ENCODE measurements at places on chromosomes 6 and 20. TPM values are rescaled to one million over a fixed set of nuclear protein-coding genes. Genes with fewer than 3 reads are reported as not detected.

GRCh38 chr20:57056651-57057050 is 209.8 kb downstream of the BMP7 start:
- no peak for DNase-seq

The CAGE1 gene
- not detected for total RNA-seq

DNA sequence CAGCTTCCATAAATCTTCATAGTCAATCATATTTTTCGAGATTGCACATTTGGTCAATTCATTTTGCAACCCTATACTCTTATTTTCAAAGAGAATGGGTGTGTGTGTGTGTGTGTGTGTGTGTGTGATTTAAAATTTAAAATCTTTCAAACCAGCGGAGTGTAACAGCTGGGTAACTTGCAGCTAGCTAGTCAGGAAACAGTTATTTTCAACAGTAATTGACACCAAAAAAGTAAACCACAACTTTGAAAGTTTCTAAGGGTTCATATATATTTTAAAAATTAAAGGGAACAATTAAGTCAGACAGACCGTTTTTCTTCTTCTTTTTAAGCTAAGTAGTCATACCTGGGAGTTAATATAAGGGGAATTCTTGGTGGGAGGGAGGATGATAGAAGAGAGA is 57.0 kb downstream of the PRR18 start:
- DNase-seq: peak; percentile 6

DNA sequence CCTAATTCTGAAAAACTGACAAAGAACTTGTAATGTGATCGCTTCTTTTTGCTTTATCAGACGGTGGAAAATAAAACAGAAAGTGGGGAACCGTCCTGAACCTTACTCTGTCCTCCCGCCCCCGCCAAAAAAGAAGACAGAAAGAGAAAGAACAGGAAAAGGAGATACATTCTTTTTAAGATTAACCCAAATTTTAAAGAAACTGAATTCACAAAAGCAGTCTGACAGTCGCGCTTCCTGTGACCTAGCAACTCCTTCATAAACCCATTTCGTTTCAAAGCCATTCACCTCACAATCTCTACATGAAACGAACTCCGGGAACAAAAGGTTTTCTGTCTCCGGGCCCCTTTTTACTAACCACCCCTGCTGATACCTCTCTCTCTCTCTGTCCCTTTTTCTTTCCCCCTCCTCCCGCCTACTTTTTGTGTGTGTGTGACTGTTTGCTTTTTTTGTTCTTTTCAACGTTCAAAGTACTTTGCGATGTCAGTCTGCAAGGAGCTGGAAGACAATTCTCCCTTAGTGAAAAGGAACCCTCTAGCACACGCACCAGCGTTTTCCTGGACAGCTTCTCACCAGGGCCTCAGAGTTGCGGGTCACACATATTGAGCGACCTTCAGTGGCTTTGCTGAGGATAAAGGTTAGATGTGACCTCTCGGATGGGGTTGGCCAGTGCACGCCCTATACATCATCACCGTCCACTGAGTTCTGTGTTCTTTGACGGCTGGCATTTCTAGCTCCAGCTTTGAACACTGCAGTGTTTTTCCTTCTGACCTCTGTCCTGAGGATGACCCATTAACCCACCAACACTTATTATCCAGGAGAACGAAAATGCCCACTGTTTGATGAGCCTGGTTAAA is 530 bp upstream of the NEDD9 start:
- DNase-seq: no peak

GRCh38 chr20:63567136-63567385 is 7.0 kb downstream of the HELZ2 start:
- no peak for DNase-seq

The PCK1 gene
- total RNA-seq: not detected

GRCh38 chr6:3309391-3310050 is 50.8 kb downstream of the PSMG4 start:
- DNase-seq: no peak

DNA sequence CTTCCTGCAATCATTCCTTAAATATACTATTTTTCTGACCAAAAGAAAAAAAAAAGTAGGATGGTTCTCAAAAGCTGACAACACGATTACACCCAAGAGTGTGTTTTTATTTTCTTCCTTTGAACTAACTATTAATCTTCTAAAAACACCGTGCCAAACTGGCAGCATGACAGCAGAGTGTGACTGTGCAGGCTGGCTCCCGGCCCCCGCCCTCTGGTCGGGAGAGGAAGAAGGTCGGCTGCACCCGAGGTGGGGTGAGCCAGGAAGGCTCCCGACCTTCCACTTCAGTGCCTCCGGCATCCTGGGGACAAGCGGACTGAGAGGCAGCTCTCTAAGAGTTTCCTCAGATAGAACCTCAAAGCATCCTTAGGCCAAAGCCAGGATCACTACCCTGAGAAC is 29.2 kb downstream of the SLC22A23 start:
- no peak for DNase-seq

The TEAD3 gene
- 17.5 TPM for total RNA-seq

- DNase-seq: no peak
Observed at GRCh38 chr6:131778169-131778568, 29.7 kb upstream of the ENPP1 start.

DNA sequence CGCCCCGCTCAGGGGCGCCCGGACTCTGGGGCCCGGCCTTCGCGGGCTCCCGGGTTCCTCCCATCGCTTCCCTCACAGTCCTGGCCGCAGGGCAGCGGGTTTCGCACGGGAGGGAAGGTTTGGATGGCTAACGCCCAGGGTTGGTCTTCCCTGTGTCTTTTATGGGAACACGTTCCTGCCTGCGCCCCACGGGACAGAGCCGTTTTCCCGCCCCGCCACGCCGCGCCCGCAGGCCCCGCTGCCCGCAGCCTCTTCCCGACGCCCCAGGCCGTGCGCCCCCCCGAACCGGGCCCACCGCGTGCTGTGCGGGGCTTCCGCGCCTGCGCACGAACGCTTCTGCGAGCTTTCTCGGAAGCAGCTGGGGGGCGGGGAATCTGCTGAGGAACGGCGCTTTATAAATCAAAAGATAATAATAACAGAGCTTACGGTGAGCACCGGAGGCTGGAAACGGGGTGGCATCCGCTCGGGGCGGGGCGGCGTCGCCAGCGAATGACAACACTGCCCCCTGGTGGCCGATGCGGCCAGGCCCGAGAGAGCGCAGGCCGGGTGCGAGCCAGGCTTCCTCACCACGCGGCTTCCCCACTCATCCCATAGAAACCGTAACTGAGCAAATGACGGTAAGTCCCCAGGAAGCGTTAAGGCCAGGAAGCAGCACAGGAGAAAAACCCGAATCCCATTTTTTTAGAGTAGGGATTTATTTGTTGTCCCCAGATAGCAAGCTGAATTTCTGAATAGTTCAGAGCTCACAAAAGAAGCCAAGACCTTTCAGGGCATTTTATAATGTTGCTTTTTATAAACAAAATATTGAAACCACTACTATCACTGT is 116.4 kb downstream of the MYLK4 start:
- DNase-seq: peak; percentile 67

- no peak for DNase-seq
Observed at GRCh38 chr20:44681796-44682566, 30.5 kb upstream of the ADA start.

GRCh38 chr6:10759312-10759839 is 11.8 kb downstream of the TMEM14B start:
- DNase-seq: peak; percentile 89

DNA sequence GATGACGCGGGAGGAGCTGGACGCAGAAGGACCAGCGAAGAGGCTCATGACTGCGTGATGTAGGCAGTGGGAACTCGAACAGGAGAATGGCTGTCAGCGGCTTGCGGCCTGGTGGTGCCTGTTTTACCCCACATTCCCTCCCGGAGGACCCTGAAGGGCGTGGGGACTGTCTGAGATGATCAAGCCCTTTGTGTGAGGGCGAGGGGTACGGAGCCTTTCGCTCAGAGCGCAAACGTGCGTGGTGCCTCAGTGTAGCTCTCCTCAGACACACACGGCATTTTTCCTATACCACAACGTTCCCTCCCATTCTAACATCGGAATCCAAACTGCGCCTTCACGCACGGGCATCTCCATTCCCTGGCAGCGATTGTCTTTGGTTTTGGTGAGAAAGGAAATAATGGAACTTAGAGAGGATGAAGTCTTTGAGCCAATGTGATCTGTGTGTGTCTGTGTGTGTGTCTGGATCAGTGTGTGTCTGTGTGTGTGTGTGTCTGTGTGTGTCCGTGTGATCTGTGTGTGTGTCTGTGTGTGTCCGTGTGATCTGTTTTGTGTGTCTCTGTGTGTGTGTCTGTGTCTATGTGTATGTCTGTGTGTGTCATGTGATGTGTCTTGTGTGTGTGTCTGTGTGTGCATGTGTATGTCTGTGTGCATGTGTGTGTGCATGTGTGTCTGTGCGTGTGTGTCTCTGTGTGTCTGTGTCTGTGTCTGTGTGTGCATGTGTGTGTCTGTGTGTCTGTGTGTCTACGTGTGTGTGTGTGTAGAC is 5.3 kb downstream of the PTK6 start:
- no peak for DNase-seq

The OPN5 gene
- total RNA-seq: not detected

DNA sequence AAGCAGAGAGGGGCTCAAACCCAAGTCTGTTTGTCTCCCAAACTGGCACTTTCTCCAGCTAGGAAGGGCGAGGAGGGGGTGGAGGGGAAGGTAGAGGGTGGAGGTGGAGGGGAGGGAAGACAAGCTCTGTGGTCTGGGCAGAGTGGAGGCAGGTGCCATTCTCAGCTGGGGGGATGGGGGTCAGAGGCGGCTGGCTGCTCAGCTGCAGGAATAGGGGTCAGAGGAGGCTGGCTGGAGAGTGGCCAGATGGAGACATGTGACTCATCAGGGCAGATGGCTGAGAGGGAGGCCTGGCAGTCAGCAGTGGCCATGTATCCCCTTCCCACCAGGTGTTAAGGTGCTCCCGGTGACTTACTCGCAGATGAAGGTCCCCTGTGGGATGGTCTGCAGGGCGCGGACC is 3.5 kb upstream of the SLC44A4 start:
- peak; percentile 69 for DNase-seq

DNA sequence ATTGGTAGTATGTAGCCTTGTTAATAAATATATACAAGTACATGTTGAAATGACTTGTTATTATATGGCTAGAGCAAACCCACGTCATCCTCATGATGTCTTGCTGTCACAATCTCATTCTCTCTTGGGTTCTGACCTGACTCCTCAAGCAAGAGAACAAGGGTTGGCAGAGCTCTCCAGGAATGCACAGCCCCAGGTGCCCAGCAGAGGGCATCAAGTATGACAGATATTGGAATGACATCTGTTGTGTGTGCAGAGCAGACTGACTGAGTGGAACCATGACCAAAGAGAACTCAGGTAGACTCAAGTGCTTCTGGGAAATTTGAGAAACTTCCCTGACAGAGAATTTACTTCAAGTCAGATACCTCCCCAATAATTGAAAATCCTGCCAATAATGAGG is 90.6 kb downstream of the PAX1 start:
- no peak for DNase-seq

- no peak for DNase-seq
Observed at GRCh38 chr6:154731296-154732218, 1.7 kb upstream of the SCAF8 start.

The ZBTB12 gene
- 1.2 TPM for total RNA-seq

The MLN gene
- total RNA-seq: not detected

The TPD52L1 gene
- total RNA-seq: 0.83 TPM

GRCh38 chr6:109311471-109311870 is 70.8 kb downstream of the CD164 start:
- DNase-seq: no peak

DNA sequence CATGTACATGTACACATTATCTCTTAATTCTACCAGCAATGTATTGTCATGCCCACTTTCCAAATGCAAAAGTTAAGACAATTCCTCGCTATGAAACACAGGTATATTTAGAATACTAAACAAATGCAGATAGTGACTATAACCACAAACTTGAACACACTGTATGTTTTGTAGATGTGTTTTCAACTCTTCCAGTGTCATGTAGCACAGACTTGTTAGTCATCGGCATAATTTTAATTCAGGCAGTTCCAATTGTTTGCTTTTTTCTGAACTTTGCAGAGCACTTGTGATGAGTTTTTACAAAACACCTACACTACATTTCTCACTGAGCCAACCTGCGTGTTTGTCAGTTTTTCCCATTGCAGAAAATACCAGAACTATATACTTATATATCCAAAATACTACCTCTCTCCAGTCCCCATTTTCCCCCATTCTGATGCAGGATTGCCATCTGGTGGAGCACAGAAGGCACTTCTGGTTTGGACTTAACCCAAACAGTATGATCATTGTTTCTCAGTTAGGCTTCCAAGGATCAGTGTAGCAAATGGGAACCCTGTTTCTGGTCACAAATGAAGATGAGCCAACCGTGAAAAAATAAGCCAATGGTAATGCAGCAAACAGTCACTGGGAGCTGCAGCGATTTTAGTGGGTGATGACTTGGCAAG is 143.4 kb downstream of the ADGRB3 start:
- peak; percentile 22 for DNase-seq

The ACTL10 gene
- 0.96 TPM for total RNA-seq

The DSP gene
- 5.5 TPM for total RNA-seq

DNA sequence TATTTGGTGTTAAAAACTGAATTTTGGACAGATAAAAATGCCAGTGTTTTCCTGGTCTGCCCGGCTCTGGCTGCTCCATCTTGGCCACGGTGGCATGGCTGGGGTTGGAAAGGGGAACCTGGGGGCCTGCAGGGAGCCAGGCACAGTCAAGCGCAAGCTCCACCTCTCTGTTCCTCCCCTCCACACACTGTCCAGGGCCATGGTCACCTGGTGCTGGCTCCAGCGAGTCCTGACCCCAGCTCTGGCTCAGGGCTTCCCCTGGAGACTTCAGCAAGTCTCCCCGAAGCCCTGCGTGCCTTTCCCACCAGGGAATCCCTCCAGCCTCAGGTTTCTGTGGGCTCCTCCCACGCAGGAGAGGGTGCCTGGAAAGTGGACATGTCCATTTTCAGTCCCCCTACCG is 298.5 kb downstream of the QKI start:
- no peak for DNase-seq

DNA sequence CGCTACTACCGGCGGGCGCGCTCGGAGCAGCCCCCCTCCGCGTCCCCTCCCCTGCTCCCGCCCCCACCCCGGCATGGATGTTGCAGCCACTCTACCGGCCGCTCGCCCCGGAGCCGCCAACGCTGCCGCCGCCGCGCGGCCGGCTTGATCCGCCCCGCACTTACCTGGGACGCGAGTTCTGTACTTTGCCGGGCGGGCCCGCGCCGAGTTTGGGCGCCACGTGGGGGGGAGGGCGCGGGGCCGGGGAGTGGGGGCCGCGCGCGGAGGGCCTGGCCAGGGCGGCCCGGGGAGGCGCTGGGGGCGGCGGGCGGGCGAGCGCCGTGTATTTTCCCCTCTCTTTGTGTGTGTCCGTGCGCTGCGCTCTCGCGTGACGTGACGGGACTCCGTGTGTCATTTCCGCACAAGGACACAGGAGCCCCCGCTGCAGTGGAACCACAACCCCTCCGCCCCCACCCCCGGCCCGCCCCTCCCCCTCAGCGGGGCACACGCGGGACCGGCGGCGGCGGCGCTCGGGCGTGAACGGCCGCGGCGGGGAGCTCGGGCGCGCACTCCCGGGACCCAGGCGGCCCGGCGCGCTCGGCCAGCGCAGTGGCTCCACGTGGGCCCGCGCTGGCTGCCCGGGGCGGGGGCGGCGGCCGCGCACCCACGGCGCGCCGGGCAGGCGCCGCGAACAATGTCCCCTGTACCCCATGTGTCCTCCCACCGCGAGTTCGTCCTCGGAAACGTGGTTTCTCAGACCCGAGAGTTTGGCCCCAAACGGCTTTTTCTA is at the start of gene BEND3:
Gene BEND3, minus strand, starts transcription at position 590 of the 769 bp plus-strand sequence. CDS start 16,230 bp downstream, outside the sequence.
- DNase-seq: peak; percentile 9

- no peak for DNase-seq
Observed at GRCh38 chr6:167826896-167827582, at the start of gene AFDN. Gene AFDN (plus strand): TSS chr6:167826911. CDS start chr6:167827133, 222 bp downstream.

All from LHCN-M2 (cell line).